ENCODE measurements at places on chromosomes 4 and X. TPM values are rescaled to one million over a fixed set of nuclear protein-coding genes. Genes with fewer than 3 reads are reported as not detected.

The ARR3 gene
- total RNA-seq: not detected

DNA sequence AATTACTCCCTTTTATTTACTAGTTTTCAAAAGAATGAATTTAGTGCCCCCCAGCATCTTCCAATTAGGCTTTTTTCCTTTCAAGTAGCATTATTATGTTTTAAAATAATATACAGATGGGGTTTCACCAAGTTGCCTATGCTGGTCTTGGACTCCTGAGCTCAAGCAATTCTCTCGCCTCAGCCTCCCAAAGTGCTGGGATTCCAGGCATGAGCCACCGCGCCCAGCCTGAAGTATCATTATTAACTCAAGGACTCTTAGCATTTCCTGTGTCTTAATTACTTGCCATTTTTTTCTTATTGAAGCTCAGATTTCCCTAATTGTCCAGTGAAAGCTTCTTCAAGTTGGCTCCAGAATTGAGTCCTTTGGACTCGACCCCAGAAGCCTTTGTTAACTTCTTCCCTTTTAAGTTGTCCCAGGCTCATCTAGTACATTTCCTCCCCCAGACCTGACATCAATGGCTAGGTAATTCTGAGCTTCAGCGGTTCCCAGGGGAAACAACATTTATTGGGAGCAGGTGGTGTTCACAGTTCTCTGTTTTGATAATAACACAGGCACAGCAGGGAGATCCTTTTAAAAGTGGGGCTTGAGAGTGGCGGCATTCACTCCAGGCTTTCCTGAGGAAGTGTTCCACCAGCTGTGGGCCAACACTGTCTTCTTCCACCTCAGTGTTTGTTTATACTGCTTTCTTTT is 10.0 kb downstream of the SAT1 start:
- no peak for DNase-seq

GRCh38 chr4:145538596-145538995 is 56.9 kb downstream of the SMAD1 start:
- DNase-seq: no peak

DNA sequence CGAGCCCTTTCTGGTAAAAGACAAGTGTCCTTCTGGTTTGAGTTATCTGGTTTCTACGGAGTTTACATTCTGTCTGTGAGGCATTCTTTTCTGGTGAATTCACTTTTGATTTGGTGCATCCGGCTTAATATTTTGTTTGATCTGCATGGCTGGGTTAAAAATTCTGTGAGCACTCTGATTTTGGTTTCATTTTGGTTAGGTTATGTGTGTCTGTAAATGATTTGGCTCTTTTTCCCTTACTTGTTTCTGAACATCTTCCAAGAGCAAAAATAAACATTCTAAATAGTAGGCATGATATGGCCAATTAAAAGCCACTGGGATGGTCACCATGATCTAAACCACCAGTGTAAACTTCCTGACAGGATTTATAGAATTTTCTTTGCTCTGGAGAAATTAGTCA is 85.7 kb upstream of the PTPN13 start:
- DNase-seq: no peak

- no peak for DNase-seq
Measured at GRCh38 chr4:182921608-182922007, 4.4 kb upstream of the DCTD start.

The SULT1E1 gene
- total RNA-seq: not detected

DNA sequence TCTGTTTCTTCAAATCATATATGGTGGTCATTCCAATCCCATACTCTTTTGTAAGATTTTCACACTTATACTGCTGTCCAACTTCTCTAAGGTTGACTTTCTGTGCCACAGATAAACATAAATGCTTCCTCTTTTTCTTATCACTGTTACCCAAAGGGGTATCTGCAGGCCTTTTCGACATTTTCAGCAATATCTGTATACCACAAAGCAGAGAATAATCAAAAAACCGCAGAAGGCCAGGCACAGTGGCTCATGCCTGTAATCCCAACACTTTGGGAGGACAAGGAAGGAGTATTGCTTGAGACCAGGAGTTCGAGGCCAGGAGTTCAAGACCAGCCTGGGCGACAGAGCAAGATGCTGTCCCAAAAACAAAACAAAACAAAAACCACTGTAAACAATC is 3.1 kb upstream of the RFC1 start:
- no peak for DNase-seq

The NAAA gene
- total RNA-seq: 31.1 TPM

GRCh38 chr4:4875147-4875546 is 15.7 kb downstream of the MSX1 start:
- no peak for DNase-seq

DNA sequence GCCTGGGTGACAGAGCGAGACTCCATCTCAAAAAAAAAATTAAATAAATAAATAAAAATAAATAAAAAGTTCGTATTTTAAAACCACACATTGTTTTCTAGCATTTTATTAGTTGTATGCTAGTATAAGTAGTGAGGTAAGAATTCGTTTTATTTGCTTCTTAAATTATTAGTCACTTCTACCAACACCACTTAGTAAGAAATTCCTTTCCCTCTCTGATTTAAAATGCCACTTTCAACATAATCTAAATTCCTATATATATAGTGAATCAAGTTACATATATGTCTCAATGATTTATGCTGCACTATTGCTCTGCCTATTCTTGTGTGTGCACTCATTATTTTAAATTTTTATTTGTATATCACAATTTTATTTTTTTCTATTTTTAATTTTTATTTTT is 72.1 kb downstream of the MAGEC1 start:
- no peak for DNase-seq

The NWD2 gene
- total RNA-seq: not detected
